ENCODE measurements at places on chromosomes 1 and 21.

DNA sequence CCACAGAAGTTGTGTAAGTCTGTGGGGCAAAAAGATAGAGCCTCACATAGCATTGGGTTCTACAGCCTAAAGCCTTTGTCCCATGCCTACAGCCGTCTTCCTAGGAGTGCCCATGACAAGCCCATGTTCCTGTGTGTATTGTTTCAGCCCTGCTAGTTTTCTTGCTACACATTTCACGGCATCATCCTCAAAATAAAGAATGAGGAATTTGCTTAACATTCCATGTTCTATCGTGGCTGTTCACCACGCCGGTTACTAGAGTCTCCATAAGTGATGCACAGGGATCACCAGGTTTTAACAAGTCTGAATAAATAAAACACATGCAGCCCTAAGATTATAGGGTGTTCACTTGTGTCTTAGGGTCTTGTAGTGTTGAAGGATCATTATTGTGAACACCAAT, 87.4 kb upstream of the NGF start:
- DNase-seq: no peak

DNA sequence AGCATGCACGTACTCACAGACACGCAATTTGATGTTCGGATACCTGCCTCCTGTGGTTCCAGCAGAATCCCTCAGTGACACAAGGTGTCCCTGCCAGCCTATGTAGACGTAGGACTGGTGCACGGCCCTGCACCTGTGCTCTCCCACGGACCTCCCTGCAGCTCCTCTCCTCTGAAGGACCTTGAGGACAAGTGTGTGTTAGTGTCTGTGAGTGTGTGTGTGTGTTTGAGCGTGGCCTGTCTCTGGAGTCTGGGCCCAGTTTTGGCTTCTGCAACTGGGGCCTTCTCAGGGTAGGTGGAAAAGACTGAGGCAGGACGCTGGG, 22.5 kb upstream of the DMBX1 start:
- DNase-seq: no peak

GRCh38 chr21:26275801-26276200, 105.2 kb upstream of the APP start:
- DNase-seq: no peak

DNA sequence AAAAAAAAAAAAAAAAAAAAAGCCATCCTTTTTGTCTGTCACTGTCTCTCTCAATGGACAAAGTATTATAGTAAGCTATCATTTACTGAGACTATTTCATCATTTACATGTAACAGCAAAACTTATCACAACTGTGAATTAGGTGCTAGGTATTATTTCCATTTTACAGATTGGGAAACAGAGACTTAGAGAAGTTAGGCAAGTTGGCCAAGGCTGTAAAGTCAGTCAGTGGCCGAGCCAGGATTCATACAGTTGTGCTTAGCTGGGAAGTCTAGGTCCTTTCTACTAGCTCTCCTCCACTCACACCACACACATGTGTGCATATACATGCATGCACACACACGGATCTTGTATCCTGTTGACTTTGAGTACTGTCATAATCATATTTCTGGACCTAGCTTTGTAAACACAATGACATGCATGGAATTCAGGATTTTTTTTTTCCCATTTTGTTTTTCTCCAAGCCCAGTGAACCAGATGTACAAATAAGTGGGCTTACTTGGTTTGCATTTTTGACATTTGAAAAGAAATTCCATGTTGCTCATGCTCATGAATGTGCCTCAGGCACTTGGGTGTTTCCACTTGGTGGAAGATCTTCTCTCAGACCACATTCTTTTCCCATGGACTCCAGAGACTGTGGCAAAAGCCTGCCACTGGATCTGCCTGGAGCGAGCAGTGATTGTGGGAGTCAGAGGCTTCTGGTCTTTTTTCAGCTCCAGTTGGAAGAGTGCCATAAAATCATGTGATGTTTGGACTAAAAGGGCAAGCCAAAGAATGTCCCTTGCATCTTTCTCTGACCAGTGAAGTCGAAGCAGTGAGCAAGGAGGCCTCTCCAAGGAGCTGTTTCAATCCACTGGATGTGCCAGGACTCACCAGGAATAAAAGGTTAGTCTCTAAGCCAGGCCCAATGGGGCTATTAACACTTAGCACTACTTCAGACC, 61.7 kb upstream of the DNAJC6 start:
- no peak for DNase-seq

DNA sequence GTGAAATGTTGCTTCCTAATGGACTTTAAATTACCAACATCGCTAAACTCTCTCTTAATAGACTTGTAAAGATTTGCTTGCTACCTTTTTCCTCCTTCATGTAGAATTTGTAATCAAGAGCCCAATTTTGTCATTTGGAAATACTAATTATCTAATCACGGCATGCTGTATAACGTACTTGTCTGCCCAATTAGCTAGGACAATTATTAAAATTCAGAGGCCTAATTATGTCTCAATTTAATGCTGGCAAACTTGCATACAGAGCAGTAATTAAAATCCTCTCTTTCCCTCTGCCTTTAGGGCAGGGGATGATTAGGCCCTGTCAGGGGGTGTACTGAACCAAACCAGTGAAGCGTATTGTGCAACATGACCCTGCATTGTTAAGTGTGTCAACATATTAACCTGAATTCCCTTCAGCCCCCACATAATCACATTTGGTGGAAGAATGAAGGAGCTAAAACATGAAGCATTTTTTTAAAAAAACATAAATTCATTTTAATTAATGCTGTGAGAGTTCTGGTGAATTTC, 137.4 kb upstream of the BARHL2 start:
- DNase-seq: no peak

- DNase-seq: no peak
Observed at GRCh38 chr1:197141575-197141974, 4.9 kb downstream of the ASPM start.

- DNase-seq: no peak
Observed at GRCh38 chr1:178451529-178451928, 45.2 kb downstream of the CLEC20A start.

GRCh38 chr1:214282630-214283242, 1.8 kb downstream of the SMYD2 start:
- DNase-seq: no peak

DNA sequence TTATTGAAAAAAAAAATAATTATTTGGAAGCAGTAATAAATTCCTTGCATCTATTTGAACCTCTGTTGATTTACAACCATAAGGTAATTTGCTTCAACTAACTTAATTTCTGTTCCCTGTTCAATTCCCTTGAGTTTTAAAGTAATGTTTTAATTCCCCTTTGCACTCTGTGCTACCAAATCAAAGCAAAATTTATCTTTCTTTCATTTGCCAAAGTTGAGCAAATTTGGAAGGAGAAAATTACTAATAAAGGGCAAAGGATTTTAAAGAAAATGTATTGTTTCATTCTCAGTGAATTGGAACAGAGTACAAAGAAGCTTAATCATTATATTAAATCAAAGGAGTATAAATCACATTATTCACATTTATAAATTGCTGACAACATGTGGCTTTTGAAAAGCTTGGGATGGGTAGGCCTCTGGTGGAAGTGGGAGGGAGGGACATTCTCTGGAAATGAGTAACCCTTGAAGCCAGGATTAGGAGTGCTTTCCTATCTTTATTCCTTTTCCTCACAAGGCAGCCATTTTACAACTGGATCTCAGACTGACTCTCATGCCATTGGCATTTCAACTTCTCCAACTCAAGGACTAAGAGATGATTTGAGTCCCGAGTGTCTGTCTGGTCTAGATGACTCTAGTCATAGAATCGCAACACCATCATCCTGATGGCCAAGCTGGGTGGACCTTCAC, 331.6 kb upstream of the DUSP10 start:
- DNase-seq: no peak

DNA sequence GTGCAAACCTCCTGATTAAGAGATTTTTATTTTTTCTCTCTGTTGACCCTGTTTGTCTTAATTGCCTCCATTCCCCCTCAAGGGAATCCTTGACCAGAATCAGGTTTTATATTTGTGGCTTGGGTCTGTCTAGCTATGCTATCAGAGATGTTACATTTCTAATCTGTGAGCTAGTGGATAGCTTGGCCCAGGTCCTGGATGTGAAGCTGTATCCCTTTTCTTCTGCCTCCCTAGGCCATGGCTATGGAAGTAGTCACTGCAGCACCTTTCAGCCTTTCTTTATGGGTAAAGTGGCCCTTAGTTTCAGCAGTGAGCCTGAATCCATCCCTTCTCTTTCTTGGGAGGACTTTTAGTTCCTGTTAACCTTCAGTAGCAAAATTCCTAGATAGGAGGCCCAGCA, 17.0 kb upstream of the ANGEL2 start:
- DNase-seq: no peak

DNA sequence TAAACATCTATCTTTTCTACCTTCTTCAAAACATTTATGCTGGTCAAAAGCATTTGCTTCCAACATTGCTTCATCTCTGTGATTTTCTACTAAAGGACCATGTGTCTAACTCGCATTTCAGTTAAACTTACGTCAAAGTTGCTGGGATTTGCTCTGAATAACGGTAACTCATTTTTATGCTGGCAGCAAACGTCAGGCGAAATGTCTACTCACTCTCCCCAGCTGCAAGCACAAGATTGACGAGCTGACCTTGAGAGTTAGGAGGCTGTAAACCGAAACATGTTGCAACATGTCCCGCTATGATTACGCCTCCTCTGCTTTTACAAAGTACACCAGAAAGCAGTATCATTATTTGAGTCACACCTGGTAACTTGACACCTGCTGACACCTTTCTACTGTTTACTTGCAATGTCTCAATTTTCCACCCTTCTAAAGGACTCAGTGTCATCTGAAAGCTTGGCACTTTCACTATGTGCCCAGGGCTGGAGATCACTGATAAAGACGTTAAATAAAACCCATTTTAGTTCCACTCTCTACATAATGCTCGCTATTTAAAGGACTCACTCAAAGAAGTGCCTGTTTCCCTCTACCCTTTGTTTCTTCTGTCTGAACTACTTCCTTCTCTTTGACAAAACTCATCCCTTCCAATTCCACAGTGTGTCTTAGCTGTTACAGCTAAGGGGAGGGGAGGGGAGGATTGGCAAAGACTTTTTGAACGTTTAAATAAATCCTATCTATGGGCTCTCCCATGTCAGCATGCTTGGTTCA, 111.9 kb downstream of the PTPN14 start:
- peak; percentile 45 for DNase-seq

- no peak for DNase-seq
Observed at GRCh38 chr1:165468726-165469249, 23.9 kb upstream of the RXRG start.

GRCh38 chr1:197884173-197884572, 18.3 kb upstream of the C1orf53 start:
- DNase-seq: no peak

DNA sequence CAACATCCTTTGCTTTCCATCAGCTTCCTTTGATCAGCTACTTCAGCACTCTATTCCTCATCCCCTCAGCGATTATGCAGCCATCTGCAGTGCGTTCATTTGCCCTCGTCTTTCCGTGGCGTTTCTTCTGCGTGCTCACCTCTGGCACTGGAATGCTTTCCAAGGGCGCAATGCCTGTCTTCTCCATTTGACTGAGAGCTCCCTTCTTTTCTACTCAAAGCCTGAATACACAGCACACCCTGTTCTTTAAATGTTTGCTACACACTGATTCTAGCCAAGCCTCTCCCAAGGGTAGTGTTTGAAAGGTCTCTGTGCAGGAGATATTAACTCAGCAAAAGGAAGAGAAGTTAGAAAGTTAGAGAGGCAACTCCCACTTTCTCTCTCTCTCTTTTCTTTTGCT, 22.6 kb downstream of the C1orf116 start:
- no peak for DNase-seq
